ENCODE measurements at places on chromosomes 1 and 21.

DNA sequence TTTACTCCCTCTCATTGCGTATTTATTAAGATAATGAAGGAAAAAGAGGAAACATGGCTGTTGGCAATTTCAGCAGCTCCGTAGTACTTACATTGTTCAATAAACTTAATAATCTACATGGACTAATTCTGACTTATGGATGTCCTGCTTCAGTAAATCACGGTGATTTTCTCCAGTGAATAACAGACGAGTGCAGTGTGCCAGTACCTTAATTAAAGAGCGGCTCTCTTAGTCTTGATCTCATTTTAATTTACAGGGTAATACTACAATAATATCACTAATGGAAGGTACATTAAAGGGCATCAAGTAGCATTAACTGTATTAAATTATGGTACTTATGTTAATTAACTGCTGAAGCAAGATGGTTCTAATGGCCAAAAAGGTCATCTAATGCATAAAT is 187.2 kb downstream of the NTNG1 start:
- no peak for DNase-seq

DNA sequence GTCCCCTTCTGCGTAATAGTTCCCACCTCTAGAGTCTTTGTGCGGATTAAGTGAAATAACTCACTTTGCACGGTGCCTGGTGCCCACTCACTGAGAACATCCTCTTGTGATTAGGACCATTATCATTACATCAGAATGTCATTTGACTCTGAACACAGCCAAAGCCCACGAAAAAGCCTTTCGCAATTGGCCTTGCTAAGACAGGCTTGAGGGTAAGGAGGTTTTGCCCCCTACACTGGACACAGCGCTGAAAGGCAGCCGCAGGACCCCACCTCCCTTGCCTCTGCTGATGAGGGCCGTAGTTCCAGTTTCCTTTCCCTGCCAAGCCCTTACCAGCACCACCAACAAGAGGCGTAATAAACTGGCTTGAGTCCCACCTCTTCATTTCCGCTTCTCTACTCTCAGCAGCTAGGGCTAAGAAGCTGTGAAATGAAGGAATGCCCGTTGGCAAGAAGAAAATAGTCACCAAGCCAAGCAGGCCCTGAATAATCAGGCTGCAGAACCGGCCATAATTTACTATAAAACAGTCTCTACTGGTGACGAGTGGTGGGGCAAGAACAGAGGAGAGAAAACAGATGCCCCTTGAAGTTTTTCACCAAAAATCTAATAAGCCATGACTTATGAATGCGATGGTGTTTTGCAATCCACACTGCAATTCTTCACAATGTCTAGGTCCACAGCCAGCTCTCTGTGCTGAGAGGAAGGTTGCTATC is 53.1 kb downstream of the SH3GLB1 start:
- peak; percentile 24 for DNase-seq

DNA sequence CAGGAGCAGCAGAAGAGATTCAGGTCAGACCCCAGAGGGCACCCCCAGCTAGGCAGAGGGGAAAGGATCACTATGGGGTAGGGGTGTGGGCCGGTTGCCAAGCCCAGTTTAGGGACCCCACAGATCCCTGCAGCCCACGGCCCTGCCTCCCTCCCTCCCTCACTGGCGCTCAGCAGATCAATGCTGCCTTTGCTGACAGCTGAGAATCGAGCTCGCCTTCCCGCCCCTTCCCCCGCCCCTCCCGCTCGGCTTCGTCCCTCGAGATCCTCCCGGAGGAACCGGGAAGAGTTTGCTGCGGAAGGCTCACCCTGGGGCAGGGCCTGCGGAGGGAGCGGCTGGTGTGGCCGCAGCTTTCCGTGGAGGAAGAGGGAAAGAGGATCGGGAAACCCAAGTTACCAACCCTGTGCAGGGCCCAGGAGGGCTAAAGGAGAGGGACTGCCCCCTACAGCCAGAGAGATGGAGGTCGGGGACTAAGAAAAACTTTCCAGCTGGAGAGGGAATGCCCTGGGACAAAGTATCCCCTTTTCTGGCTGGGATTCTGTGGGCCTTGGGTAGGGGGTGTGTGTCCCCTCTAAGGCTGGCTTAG is 1.1 kb upstream of the KCNQ4 start:
- DNase-seq = peak; percentile 29

DNA sequence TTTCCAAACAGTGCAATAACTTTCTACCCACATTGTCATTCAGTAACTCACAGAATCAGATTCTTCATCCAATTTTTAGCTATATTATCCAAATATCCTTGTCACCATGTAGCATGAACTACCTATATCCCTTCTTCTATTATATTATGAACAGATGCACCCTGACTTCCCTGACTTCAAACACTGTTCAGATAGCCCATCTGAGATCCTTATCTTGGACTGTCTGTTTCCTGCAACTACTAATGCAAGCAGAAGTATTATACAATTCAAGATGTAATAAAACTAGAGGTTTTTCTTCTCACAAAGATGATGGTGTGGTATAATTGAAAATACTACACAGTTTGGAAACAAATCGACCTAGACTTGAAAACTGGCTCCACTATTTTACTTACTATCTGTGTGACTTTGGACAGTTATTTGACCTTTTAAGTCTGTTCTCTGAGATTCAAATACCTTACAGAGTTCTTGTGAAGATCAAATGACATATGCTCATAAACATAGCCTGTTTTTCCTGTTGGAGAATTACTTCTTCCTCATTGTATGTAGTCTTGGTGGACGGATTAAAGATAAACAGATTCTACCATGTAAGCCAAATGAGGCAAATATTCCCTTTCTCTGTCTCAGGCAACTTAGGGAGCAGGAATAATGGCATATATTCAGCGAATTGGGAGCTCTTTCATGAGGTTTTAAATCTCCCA is 407.9 kb upstream of the ZRANB2 start:
- no peak for DNase-seq

DNA sequence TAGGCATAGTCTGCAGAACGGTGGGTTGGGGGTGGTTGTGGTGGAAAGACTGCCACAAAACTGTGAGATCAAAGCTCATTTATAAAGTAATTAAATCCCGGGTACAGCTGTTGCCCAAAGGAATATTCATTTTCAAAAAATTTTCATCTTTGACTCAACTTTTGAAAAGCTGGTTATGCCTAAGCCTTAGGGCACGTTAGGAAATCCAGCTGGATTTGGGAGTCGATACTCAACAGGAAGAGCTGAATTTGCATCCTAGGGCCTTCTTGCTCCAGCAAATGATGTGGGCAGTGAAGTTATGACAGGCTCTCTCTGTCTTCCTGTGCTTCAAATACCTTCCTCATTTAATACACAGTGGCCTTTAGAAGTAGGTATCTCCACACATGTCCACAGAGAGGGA is 31.7 kb downstream of the ZP4 start:
- no peak for DNase-seq

- no peak for DNase-seq
Observed at GRCh38 chr1:102961549-102961948, 146.8 kb downstream of the COL11A1 start.

DNA sequence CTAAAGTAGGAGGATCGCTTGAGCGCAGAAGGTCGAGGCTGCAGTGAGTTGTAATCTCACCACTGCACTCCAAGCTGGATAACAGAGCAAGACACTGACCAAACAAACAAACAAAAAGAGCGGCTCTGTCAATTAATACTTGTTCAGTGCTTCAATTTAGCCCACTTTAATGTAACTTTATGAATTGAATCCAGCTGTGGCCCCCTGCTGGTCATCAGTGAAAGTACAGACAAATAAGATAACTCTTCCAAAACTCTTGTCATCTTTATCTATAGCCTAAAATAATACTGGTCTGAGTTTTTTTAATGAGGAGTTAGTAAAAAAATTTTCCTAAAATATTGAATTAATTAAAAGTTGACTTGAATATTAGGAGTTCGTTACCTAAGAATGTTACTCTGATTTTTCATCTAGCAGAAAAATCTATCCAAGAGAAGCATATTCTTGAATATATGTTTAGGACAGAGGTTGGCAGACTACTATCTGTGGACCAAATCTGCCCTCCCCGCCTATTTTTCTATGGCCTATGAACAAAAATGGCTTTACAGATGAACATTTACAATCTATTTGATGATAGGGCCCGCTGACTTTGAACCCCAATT is 26.1 kb downstream of the ATP5PF start:
- peak; percentile 36 for DNase-seq

DNA sequence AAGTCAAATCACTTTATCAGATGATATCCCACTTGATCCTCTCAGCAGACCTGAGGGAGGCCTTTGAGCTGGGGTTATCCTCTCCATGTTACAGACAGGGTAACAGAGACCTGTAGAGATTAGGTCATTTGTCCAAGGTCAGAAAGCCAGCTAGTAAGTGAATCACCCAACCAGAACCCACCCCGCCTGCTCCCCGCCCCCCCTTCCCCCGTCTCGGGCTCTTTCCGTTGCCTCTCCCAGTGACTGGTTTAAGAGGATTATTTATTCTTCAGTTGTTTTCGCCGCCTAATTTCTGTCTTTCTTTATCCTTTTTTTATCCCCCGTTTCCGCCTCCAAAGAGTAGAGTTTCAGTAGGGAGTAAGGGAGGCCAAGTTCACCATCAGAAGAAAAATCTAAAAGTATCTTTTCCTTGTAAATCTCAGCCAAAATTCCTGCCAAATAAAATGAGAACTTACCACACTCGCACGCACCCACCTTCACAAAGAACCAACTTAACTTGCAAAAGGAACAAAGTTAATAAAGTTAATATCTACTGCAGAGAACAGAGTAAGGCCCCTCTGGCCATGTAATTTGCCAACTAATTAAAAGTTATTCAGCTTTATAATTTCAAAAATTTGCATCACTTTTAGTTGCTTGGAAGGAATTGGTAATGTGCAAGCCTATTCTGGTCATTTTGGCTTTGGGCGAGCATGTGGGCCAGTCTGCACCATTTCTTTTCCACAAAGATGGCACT is 76.8 kb upstream of the TRABD2B start:
- DNase-seq = no peak

- peak; percentile 34 for DNase-seq
Observed at GRCh38 chr1:55474168-55474786, 259.1 kb upstream of the USP24 start.

GRCh38 chr1:192696082-192696481 is 60.1 kb downstream of the RGS13 start:
- DNase-seq = no peak

DNA sequence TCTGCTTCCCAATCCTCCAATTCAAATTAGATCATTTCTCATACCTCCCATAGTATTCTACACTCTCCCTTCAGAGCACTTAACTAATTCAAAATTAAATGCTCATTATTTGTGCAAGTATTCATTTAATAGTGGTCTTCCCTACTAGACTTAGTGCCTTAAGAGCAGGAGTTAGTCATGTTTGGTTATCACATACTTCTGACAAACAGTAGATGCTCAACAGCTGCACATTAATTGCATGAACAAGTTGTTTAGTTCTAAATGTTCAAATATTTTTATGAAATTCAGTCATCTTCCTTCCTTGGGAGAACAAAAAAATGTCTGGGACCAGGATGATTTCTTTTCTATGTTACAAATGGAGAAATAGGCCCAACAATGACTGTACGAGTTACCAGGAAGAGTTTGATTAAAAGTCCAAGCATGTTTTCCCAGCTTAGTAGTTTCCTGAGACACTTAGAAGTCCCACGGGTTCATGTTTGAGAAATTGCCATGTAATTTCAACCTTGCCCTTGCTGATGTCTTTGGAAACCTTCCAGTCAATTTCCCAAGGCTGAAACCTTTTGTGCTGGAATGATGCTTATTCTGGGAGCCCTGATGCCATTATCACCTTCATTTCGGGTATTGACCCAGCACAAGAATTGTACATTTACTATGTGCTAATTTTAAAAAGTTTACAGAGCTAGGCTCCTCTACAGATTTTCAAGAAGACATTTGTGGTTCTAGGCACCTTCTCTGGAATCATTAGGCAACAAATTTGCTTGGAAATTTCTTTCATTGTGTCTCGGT is 437.9 kb upstream of the PLXNA2 start:
- no peak for DNase-seq

GRCh38 chr1:109498161-109498801 is 4.4 kb downstream of the CYB561D1 start:
- DNase-seq = peak; percentile 63

DNA sequence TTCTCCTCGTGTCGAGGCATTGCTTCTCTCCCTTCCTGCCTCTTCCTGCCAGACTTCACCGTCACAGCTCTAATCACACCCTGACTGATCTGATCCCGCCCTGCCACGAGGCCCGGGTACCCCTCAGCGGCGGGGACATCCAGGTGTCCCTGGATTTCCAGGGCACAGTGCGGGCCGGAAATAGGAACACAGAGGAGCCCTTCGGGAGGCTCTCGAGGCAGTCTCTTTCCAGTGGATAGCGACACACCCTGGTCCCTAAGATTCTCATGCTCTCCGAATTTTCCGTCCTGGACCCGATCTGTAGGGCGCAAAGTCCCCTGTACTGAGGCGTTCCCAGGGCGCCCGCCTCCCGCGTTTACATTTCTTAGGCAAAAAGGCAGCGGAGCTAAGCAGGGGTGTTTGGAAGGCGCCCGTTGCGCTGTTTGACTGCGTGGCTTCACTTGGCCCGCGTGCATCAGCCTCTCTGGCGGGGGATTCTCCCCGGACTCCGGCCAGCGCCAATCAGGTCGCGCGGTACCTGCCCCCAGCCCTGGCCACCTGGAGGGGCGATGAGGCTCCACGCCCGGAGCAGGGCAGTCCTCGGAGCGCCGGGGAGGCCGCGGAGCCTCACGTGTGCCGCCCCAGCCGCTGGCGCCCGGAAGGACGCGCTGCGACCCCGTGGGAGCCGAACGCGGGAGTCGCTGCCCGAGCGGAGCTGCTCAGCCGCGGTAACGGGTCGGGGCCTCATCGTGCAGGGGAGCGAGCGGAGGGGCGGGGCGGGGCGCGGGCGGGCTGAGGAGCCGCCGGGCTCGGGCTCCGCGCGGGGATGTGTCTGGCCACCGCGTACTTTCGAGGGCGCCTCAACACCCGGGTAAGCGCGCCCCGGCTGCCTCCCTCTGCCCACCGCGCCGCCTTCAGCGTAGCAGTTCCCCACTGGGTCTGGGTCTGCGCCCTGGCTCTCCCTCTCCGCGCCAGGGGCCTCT is at the start of gene FAM163A:
TSS of gene FAM163A (plus strand) at position 575 of the 962 bp plus-strand sequence. CDS start 69,807 bp downstream, outside the sequence.
- DNase-seq = no peak

DNA sequence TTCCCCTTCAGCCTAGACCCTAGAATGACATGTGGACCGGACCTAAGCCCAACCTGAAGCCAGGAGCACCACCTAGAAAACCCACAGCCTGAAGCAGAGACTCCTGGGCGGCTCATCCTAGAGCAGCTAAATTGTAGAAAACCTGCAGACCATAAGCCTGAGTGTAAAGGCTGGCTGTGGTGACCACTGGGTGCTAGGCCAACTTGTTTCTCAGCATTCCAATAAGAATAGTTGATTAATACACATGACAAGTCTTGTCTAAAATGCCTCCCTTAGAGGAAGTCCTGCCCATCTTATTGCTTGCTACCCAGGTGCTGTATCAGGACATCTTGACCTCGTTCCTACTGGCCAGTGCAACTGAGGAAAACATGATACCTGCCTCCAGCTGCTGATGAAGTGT is 23.3 kb upstream of the CASQ2 start:
- DNase-seq = no peak

DNA sequence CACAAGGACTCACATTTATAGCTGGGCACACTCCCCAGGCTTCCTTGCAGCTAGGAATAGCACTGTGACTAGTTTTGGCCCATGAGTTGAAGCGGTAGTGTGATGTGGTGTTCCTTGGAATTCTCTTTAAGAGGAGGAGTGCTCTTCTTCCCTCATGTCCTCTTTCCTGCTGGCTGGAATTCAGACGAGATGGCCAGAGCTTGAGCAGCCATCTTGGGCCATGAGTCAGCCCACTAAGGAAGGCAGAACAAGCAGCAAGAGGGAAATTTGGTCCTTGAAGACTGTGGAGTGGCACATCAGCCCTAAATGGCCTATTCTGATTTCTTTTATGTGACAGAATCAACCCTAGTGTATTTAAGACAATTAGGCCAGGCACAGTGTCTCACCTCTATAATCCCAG is 20.0 kb downstream of the HTR6 start:
- no peak for DNase-seq

All from AG08396 (cell line).